ENCODE measurements at places on chromosomes 4 and X.

DNA sequence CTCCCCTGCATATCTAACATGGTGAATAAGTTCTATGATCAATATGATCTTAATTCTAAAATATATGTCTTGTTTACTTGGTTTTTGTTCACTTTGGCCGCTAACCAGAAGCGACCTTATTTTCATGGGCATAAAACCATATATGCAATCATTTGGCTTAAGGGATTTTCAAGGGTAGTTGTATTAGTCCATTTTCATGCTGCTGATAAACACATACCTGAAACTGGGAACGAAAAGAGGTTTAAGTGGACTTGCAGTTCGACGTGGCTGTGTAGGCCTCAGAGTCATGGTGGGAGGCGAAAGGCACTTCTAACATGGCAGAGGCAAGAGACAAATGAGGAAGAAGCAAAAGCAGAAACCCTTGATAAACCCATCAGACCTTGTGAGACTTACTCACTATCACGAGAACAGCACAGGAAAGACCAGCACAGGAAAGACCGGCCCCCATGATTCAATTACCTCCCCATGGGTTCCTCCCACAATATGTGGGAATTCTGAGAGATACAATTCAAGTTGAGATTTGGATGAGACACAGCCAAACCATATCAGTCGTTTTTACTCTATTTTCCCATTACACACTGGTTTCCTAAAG is 114.3 kb upstream of the CPEB2 start:
- DNase-seq: no peak

- no peak for DNase-seq
Measured at GRCh38 chr4:134905061-134905460, 703.5 kb upstream of the PABPC4L start.

- DNase-seq: no peak
Measured at GRCh38 chrX:10945498-10945897, 165.6 kb upstream of the HCCS start.

DNA sequence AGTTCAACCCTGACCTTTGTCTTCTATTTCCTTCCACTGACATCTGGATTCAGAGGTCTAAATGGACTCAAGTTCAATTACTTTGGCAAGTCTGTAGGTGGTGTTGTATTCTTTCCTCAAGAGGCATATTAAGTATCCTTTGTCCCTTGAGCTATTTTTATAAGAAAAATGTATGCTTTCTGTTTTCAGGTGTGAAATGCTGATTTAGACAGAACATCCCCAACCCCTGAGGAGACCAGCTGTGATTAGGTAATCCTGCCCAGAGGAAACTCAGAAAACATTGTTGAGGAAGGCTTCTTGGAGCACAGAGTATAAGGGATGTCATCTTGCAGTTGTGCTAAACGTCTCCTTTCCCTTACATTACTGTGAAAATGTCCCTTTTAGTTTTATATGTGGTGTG is 46.6 kb upstream of the EGFL6 start:
- DNase-seq: no peak

DNA sequence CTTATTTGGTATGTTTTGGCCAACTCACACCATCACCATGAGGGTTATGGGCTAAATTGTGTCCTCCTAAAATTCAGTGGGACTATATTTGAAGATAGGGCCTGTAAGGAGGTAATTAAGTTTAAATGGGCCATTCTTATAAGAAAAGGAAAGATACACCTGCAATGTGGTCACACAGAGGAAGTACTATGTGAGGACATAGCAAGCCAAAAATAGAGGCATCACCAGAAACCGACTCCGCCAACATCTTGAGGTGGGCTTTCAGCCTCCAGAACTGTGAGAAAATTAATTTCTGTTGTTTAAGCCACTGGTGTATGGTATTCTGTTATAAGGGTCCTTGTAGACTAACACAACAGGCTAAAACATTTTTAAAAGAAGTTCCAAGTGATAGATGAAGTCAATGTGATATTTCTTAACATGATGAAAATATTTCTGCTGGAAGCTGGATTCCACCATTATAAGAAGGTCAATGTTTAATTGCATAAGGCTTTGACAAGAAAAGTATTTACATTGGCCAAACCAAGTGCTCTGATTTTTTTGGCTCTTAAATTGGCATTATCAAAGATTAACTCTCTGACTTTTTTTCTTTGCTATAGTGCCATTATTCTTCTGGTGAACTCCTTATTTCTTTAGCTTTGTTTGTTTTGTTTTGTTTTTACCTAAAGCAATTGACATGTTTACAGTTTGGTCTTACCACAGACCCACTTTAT is 540.9 kb downstream of the PPARGC1A start:
- DNase-seq: no peak

GRCh38 chr4:76016393-76016792 is 6.9 kb downstream of the CXCL10 start:
- no peak for DNase-seq

GRCh38 chr4:128461291-128462102 is 173.9 kb upstream of the PGRMC2 start:
- DNase-seq: no peak

- peak; percentile 98 for DNase-seq
Measured at GRCh38 chr4:10018818-10019461, 2.4 kb downstream of the SLC2A9 start.

GRCh38 chrX:18415386-18415785 is 10.0 kb upstream of the CDKL5 start:
- no peak for DNase-seq

- no peak for DNase-seq
Measured at GRCh38 chr4:158728236-158728635, 5.0 kb upstream of the PPID start.

- no peak for DNase-seq
Measured at GRCh38 chr4:184408684-184409081, 65.7 kb downstream of the IRF2 start.

- no peak for DNase-seq
Measured at GRCh38 chr4:181046809-181047208, 1196.4 kb upstream of the TENM3 start.

DNA sequence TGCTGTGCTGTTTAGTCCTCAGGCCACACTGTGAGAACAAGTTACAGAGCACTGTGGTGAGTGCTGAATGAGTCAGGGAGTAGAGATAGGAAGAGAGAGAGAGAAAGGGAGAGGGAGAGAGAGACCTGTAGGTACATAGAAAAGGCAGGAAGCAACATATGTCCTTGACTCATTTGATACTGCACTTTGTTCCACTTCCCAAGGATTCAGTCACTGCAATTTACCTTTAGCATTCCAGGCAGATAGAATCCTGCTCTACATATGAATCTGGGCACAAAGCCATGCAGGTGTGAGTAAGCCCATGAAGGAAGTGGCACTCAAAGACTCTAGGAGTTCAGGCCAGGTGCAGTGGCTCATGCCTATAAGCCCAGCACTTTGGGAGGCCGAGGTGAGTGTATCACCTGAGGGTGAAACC is 1.0 kb upstream of the DAPP1 start:
- DNase-seq: no peak

GRCh38 chrX:9493936-9494335 is 29.1 kb downstream of the TBL1X start:
- DNase-seq: no peak

DNA sequence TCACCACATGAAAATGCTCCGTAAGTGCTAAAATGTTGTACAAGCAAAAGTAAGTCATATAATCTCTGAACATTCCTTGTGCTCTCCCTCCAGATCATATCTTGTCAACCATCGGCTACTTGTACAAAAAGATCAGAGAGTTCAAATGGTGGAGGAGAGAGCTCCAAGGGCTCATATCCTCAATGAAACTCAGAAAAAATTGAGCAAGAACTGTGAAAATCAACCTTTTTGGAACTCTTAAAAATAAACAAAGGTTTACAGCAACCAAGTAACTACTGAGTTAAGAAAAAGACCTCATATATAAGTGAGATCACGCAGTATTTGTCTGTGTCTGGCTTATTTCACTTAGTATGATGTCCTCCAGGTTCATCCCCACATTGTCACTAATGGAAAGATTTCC is 63.2 kb downstream of the TEX13C start:
- DNase-seq: no peak

DNA sequence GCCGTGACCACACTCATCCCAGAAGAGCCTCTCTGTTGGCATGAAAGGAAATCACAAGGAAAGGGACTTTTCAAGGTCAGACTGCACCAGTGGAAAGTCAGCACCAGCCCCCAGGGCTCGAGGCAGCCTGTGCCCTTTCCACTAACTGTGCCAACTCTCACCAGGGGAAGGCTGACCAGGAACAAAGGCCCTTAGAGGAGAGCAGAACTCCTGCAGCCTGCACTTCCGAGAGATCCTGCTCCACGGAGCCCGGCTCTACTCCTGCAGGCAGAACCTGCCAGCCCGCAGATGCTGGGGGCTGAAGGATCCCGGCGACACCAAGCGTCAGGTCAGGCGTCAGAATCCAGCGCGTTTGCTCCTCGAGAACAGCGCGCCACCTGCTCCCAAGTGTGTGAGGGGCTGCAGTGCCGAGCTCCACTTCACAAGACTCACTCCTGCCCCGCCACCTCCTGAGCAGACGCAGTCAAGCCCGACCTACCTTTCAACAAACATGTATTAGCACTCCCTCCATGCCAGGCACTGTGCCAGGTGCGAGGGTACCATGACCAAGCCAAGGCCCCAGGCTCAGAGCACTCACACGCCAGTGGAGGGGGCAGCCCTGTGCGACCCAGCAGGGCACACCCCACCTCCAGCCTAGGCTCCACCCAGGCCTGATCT is 13.6 kb upstream of the HELT start:
- DNase-seq: peak; percentile 24

DNA sequence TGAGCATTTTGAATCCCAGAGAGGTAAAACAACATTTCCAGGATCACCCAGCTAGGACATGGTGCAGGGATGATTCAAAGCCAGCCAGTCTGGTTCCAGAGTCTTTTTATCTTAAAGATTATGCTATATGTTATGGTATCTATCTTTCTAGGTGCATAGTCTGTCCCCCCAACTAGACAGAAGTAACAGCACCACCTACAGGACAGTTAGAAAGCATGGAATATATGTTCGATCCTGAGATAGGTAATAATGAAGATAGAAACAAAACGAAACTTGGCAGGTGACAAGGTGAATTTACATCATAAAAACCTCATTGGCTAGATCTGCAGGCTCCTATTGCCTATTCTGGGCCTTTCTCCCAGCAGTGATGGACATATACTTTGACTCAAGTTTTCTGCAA is 723.2 kb downstream of the SMARCA1 start:
- peak; percentile 3 for DNase-seq

GRCh38 chrX:38891641-38892413 is 90.6 kb downstream of the MID1IP1 start:
- DNase-seq: no peak

GRCh38 chr4:189265515-189265914 is 675.2 kb upstream of the FRG1 start:
- no peak for DNase-seq

DNA sequence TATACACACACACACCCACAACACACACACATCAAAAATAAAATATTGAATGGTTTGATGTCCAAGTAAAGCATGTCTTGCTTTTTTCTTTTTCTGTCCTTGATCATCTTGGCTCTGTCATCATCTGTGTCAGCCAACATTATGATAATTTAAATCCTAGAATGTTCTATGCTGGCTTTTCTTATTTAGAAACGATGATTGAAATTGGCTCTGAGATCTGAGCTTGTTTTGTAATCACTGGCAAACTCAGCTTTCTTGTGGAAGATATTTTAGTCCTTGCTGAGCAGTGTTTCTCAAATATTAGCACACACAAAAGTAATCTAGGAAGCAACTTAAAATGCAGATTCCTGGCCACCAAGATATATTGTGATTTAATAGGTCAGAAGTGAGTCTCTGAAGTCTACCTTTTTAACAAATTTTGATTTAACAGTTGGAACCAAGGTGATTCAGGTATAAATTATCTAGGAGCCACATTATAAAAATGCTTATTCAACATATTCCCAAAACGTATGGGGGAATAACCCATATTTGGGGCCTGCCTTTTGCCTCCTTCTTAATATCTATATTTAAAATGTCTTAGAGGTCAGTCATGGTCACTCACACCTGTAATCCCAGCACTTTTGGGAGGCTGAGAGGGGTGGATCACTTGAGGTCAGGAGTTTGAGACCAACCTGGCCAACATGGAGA is 24.0 kb upstream of the DSPP start:
- no peak for DNase-seq

DNA sequence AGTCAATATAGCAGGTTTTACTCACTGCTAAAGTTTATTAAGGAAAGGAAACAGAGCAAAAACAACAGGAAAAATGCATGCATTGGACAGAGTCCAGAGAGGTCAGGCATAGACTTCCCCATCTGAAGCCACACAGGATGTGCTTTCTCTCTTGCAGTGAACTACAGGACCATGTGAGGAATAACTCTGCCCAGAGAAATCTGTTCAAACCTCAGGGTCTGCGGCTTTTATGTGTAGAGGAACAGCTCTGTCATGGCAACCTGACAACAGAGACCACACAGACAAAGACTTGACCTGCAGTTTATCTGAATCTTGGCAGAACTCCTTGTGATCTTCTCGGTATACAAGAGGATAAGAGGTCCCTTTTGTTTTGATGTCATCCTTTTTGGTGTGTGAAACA is 46.3 kb upstream of the LONRF3 start:
- DNase-seq: peak; percentile 31

GRCh38 chr4:69497076-69497475 is 1.4 kb upstream of the UGT2B4 start:
- no peak for DNase-seq

GRCh38 chrX:40320819-40321218 is 223.1 kb upstream of the BCOR start:
- DNase-seq: no peak

GRCh38 chr4:151469970-151470369 is 61.0 kb downstream of the FHIP1A start:
- DNase-seq: no peak

- DNase-seq: no peak
Measured at GRCh38 chr4:139392797-139393196, 61.1 kb upstream of the RAB33B start.

GRCh38 chr4:1208970-1209704 is 36.8 kb upstream of the SPON2 start:
- peak; percentile 67 for DNase-seq

- no peak for DNase-seq
Measured at GRCh38 chrX:40855411-40855810, 120.1 kb upstream of the MED14 start.

DNA sequence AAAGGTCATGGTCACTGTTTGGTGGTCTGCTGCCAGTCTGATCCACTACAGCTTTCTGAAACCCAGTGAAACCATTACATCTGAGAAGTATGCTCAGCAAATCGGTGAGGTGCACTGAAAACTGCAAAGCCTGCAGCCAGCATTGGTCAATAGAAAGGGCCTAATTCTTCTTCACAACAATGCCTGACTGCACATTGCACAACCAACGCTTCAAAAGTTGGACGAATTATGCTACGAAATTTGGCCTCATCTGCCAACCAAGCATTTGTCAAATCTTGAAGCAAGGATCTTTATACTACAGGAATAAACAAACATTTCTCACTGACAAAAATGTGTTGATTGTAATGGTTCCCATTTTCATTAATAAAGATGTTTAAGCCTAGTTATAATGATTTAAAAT is 90.4 kb downstream of the EIF4E start:
- no peak for DNase-seq

- no peak for DNase-seq
Measured at GRCh38 chr4:18105030-18106011, 83.8 kb upstream of the LCORL start.

GRCh38 chr4:152143806-152144205 is 383.0 kb upstream of the GATB start:
- DNase-seq: no peak

GRCh38 chr4:21710179-21710835 is 238.3 kb downstream of the KCNIP4 start:
- no peak for DNase-seq

Measured in hematopoietic multipotent progenitor cell treated with erythropoietin and hydrocortisone succinate and interleukin-3 and kit ligand, for 4 days (in vitro differentiated cells).